Femur (tissue), 1 donor: ENCODE measurements at places on chromosomes 6 and 20.
A peak's percentile ranks its signal among the peaks of the same experiment; 100 is the strongest.

GRCh38 chr20:17859616-17860232, 108.9 kb downstream of the SNX5 start:
- no peak for DNase-seq

GRCh38 chr20:63957004-63957689, 931 bp upstream of the UCKL1 start:
- DNase-seq, result peak; percentile 78

GRCh38 chr6:25181923-25182322, 97.3 kb upstream of the CARMIL1 start:
- no peak for DNase-seq

DNA sequence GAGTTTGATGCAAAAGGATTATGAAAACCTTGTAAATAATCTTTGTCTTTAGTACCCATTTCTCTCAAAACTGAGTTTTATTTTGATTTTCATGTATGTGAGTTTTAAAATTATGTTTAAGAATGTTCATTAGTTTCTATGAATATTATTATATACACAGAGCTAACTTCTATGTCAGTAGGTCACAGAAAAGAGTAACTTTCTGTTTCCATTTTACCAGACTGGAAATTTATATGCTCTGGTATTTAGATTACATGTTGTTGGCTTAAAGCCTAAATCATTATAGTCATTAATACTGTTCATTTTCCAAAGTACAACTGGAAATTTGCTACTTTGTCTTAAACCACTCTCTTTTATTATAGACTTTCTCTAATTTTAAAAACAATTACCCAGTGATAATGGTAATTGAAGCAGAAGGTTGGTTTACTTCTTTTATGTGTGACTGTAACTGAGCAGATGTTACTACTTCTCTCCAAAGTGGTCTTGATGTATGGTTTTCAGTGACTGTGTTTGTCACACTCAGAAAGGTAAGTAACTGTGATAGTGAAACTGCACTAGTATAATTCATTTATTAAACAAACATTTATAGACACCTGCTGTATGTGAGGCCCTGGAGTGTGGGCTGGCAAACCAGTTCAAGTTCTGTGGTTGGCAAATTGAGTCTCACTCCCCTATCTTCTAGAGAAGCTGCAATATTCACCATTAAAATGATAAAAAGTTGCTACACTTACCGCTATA, 13.2 kb downstream of the CRYBG1 start:
- DNase-seq, result no peak

DNA sequence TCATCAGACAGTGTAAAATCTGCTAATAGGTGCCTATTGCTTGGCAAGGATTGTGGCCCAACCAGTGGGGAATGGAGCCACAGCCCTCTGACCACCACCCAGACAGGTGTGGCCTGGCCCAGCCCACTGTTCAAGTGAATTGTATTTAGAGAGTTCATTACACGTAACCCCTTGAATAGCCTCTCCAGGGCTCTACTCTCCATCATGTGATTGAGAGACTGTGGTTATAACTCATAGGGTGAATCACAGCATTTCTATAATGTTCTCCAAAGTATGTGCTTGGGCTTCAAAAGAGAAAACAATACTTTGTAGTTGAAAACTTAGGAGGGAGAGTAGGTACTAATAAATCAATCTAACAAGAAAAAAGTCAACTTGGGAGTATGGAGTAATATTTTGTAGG, 38.4 kb downstream of the ALDH8A1 start:
- DNase-seq, result no peak

DNA sequence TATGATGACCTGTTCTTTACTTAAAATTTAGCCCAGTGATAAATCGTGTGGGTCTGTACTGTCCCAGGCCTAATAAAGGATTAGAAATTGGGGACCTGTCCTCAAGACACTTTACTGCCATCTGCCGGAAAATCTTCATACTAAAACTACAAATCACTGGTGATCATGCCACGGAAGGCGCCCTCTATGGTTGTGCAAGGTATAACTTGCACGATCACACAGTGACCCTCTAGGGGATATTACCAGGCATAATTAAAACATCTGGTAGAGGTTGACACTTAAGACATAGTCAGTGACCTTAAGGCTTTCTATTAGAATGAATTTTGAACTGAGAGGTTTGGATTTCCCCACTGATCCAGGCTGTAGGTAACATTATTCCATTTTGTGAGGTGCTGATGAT, 172.6 kb downstream of the BMP2 start:
- no peak for DNase-seq
